Hepatocyte (in vitro differentiated cells): ENCODE measurements at places on chromosomes 6 and 20.

DNA sequence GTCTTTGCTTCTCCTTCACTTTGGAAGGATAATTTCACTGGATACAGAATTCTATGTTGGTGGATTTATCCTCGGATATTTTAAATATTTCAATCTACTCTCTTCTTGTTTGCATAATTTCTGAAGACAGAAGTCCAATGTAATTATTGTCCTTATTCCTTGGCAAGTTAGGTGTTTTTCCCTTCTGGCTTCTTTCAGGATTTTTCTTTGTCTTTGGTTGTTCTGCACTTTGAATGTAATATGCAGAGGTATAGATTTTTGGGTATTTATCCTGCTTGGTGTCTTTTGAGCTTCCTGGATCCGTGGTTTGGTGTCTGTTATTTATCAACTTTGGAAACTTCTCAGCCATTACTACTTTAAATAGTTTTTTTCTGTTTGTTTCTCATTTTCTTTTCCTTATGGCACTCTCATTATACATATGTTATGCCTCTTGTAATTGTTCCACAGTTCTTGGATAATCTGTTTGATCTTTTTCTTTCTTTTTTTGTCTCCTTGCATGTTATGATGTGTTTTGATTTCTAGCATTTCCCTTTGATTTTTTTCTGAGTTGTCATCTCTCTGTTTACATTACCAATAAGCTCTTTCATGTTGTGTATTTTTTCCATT, 48.6 kb upstream of the ATXN1 start:
- no peak for DNase-seq

- peak; percentile 27 for DNase-seq
These were observed 118.4 kb upstream of the BTBD3 start for GRCh38 chr20:11799281-11799684.

- no peak for DNase-seq
These were observed 37.6 kb downstream of the PDSS2 start for GRCh38 chr6:107421696-107422256.

GRCh38 chr6:77361018-77361417, 102.3 kb downstream of the HTR1B start:
- no peak for DNase-seq

DNA sequence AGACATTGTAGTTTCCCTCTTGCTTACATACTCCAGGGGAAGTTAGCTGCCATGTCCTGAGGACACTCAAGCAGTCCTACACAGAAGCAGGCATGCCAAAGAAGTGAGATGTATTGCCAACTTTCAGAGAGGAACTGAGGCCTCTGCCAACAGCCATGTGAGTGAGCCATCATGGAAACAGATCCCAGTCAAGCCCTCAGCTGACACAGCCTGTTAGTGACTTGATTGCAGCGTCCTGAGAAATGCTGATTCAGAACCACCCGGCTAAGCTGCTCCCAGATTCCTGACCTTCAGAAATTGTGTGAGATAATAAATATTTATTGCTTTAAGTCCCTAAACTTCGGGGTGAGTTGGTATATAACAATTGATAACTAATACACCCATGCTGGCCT, 38.1 kb downstream of the GSTA2 start:
- peak; percentile 68 for DNase-seq

GRCh38 chr6:2733736-2734480, 16.8 kb downstream of the MYLK4 start:
- no peak for DNase-seq

GRCh38 chr6:134863763-134864510, 86.0 kb downstream of the ALDH8A1 start:
- DNase-seq, result no peak
